Fibroblast of skin of back (primary cell): ENCODE measurements at places on chromosomes 16 and 17.

GRCh38 chr17:57677858-57678257 lies 67.2 kb downstream of the CCDC182 start:
- no peak for DNase-seq

DNA sequence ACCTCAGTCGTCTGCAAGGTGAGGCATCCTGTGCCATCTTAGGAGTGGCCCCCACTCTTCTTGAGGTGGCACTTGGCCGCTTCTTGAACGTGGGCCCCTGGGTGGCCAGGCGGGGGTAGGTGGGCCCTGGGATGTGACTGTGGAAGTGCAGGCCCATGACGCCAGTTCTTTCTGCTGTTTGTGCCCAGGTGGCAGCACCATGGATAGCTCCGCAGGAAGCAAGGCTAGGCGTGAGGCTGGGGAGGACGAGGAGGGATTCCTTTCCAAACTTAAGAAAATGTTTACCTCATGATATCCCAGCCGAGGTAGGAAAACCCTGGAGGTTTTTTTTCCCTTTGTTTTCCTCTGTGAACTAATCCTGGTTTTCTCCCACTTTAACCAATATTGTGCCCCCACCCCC lies 19.8 kb downstream of the NMRAL1 start:
- DNase-seq, result no peak

- peak; percentile 91 for DNase-seq
These were observed 85.9 kb downstream of the SNX29 start for GRCh38 chr16:12062343-12063003.

GRCh38 chr16:61412562-61412961 lies 623.7 kb downstream of the CDH8 start:
- DNase-seq, result no peak

DNA sequence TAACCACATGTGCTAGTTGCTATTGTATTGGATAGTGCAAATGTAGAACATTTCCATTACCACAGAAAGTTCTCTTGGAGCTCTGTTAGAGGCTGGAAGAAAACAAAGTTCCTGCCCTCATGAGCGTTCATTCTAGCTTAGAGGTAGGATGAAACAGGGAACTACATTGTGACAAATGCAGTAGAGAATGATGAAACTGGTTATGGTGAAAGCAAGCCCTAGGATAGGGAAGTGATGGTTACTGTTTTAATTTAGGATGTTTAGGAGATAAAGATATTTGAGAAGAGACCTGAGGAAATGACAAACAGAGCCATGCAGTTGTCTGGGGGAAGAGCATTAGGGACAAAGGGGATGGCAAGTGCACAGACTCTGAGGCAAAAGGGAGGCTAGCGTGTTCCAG lies 50.7 kb downstream of the AATF start:
- DNase-seq, result no peak

- DNase-seq, result peak; percentile 29
These were observed 53.7 kb downstream of the SNX20 start for GRCh38 chr16:50627419-50627818.

DNA sequence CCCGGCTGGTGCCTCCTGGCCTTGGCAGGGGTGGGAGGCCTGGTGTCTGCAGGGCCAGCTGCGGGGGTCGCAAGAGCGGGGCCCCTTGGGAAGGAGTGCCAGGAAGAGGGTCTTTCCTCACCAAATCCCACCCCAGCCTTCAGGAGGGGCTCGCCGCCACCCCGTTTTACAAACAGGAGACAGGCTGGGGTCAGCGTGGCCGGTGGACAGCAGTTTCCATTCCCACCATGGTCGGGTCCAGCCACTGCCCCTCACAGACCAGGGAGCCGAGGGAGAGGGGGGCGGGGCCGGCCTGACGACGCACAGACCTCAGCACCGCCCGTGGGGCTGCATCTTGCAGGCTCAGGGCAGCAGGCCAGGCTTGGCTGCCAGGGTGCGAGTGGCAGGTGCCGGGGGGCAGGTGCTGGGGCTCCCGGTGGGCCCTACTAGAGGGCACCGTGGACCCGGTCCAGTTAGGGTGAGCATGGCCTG lies 7.6 kb downstream of the CBFA2T3 start:
- no peak for DNase-seq

GRCh38 chr16:89616623-89617022 lies 3.2 kb downstream of the DPEP1 start:
- no peak for DNase-seq

DNA sequence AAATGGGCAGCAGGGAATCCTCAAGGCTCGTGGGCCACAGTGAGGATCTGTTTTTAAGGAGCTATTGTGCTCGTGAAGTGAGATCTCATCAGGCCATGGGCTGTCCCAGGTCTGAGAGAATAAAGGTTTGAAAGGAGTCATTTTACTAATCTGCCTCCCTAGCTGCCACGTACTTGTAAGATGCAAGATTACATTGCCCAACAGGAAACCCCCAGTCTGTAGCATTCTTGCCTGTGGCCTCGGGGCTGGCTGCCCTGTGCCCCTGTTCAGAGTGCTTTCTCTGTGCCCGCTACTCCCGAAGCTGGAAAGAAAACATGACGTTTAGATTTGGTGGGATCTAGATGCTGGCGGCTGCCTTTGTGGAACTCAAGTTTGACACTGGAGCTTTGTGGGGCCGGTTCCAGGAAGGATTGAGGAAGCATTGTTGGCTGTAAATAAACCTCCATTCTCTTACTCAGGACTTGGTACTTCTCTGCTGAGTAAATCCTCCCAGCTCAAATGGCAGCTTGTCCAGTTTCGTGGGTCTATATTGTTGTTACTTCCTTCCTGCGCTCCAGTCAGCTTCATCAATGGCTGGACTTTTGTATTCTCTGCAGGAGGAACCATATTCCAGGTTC lies 21.2 kb downstream of the SAP30BP start:
- no peak for DNase-seq

GRCh38 chr16:71645450-71645849 lies 19.5 kb downstream of the MARVELD3 start:
- DNase-seq, result peak; percentile 38

DNA sequence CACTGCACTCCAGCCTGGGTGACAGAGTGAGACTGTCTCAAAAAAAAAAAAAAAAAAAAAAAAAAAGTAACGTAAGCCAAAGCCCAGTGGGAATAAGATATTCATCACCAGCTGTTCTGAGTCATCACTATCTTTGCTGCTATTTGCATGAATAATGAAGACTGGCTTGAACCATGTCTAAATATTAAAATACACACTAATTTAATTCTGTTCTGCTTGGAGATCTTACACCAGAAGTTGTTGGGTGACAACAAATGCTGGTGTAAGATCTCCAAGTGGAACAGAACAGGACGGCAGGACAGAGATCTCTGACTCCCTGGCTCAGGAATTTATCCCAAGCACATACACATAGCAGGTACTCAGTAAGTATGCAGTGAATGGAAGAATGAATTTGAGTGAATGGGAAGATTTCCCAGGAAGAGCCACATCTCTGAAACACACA lies 19.6 kb downstream of the DNAH17 start:
- DNase-seq, result peak; percentile 75

GRCh38 chr17:68600931-68601564 lies at the start of gene FAM20A:
Gene FAM20A, minus strand, starts transcription at chr17:68601367. Its CDS starts 701 bp downstream, at chr17:68600666.
- DNase-seq, result no peak

- DNase-seq, result no peak
These were observed 446.1 kb downstream of the HS3ST3B1 start for GRCh38 chr17:14746822-14747602.

- DNase-seq, result no peak
These were observed 590 bp upstream of the CD79B start for GRCh38 chr17:63932721-63933120.

DNA sequence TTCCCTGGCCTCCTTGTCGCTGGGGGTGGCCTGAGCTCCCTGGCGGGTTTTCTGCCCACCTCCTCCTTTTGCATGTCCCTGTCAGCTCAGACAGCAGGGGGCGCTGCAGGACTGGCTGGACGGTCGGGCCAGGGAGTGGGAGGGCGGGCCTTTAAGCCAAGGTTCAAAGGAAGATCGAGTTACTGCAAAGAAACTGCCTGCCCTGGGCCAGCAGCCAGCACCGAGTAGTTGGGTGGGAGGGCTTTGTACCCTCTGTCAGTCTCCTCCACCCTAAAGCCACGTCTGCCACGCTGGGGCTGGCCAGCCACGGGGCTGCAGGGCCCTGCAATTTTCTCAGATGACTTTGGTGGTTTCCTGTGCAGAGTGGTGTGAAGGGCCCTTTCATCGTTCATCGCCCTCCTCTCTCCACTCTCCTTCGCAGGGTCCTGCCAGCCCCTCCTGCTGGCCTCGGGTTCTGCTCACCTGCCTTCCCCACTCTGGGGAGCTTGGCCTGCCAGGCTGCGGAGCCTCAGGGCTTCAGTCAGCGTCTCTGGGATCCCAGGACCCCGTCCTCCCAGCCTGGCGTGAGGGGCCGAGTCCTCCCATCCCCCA lies 12.3 kb downstream of the GPR142 start:
- DNase-seq, result peak; percentile 66

GRCh38 chr17:18008496-18009268 lies 30.3 kb downstream of the ATPAF2 start:
- peak; percentile 84 for DNase-seq

GRCh38 chr17:77462553-77463497 lies 322.1 kb downstream of the SEC14L1 start:
- no peak for DNase-seq

- DNase-seq, result no peak
These were observed 19.4 kb downstream of the ITGB4 start for GRCh38 chr17:75740631-75741077.

GRCh38 chr16:58640949-58641348 lies 11.3 kb upstream of the CNOT1 start:
- DNase-seq, result no peak

- peak; percentile 69 for DNase-seq
These were observed 674 bp downstream of the TOM1L1 start for GRCh38 chr17:54901230-54901822.

GRCh38 chr17:42536372-42537155 lies 523 bp downstream of the NAGLU start:
- DNase-seq, result peak; percentile 82

GRCh38 chr17:80834893-80835275 lies 156.8 kb upstream of the CHMP6 start:
- no peak for DNase-seq

DNA sequence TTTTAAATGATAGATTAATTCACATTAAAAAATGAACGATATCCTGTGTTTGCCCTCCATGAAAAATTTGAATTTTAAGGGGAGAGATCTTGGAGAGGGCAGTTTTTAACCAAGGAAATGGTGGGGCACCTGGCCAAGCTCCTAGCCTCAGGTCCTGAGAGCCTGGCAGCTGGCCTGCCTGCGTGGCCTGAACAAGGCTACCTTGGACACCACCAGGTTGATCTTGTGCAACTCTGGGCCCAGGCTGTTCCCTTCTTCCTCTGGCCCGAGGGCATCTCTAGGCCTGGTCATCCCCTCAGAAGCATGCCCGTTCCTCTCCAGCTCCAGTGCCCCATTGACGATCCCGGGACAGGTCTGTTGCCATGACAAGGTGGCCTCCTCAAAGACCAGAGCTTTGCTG lies 33.4 kb upstream of the LONP2 start:
- no peak for DNase-seq

DNA sequence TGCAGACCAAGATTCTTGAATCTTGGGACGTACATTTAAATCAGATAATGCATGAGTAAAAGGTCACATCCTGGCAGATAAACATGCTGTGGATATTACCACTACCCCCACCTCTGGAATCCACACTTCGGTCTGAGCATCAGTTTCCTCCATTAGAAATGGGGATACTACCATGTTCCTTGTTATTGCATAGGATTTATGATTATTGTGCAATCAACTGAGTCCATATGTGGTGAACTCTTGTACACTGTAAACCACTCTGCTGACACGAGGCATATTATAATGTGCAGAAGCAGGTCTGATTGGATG lies 108.7 kb downstream of the VAT1L start:
- DNase-seq, result no peak

DNA sequence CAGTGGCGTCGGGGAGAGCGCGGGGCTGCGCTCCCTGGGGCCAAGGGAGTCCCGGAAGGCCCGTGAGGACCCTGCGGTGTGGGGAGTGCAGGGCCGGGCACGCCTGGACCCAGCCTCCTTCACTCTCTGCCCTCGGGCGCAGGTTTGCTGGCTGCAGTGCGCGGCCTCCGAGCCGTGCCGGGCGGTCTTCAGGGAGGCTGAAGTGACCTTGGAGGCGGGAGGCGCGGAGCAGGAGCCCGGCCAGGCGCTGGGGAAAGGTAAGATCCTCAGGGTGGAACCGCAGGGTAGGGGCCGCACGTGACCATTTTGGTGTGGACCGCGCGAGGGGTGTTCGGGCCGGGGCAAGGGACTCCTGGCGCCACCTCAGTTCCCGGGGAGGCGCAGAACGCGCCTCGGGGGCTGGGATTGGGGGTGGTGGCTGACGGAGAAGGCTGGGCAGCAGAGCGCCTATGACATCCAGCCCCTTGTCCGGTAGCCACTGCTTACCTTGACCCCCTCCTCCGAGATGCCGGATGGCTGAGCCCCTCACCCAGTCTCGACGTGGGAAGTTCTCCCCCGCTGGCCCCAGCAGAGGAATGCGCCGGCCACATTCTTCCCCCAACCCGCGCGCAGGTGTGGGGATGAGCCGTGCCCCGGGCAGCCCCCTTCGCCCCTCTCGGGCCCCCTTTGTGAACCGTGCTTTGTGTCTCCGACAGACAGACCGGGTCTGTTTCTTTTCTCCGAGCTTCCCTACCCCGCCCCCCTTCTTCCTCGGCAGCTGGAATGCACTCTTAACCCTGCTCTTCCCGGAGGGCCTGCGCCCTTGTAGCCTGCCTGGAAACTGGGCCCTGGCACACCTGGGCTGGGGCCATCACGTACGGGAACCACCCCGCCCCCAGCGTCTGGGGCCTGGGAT lies 631 bp downstream of the CDH3 start:
- DNase-seq, result no peak

GRCh38 chr17:27341041-27341471 lies 47.1 kb downstream of the WSB1 start:
- DNase-seq, result no peak

DNA sequence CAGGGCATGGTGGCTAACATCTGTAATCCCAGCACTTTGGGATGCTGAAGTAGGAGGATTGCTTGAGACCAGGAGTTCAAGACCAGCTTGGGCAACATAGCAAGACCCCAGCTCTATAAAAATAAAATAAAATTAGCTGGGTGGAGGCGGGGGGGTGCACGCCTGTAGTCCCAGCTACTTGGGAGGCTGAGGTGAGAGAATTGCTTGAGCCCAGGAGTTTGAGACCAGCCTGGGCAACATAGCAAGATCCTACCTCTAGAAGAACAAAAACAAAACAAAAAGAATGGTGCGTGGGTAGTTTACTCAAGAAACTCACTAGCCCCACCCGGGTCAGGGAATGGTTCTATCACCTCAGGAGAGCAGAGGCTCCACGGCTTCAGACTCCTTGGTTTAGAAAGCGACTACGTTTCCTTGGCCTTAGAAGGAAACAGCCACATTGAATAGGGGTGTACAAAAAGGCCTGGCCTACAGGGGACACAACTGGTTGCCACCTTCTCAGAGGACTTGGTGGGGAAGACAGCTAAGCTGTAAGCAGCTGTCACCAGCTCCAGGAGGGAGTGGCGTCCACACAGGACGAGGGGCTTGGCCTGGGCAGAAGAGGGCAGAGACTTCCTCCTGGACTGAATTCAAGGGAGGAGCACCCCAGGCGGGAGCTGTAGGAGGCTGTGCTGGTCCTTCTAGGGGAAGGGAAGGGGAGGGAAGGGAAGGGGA lies 716 bp downstream of the TK1 start:
- DNase-seq, result peak; percentile 67

- no peak for DNase-seq
These were observed 91.3 kb downstream of the KATNIP start for GRCh38 chr16:27641260-27641659.
